Muscle of leg (tissue), 16 donors: ENCODE measurements at places on chromosomes 2 and 18. TPM values are rescaled to one million over a fixed set of nuclear protein-coding genes. Genes with fewer than 3 reads are reported as not detected.

- no peak overlapping the region for H3K4me3 ChIP-seq
- no peaks in the 10 kb centered on the region for H3K27me3 ChIP-seq
- H3K36me3 ChIP-seq = no peaks in the 10 kb centered on the region
- H3K27ac ChIP-seq = no peak overlapping the region
- DNase-seq = peak; percentile 52
- H3K4me1 ChIP-seq = peaks cover 6% of the 10 kb centered on the region
These were observed 88.9 kb upstream of the SERPINE2 start for GRCh38 chr2:224127871-224128501.

The KCNK3 gene
- total RNA-seq = 1.1 TPM

DNA sequence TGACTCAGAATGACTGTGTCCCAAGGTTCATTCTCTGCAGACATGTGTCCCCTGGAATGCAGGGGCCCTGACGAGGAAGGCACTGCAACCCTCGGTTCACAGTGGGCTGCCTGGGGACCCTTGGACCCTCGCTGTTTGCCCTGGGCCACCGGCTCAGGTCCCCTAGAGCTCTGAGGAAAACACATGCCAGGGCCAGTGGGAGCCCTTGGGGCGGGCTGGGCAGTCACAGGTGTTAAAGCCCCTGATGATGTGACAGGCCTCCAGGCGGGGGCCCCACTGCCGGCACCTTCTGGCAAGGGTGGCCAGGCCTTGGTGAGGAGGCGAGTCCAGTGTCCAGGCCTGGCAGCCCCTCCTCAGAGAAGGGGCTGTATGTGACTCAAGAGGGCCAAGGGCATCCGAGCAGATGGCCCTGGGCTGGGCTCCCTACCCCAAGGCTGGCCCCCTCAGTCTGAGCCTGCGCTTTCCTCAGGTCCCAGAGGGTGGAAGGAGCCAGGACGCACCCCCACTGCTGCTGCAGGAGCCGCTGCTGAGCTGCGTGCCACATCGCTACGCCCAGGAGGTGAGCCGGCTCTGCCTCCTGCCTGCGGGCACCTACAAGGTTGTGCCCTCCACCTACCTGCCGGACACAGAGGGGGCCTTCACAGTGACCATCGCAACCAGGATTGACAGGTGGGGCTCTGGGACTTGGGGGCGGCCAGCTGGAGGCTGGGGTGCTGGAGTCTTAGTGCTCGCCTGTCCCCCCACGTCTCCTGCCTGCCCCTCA lies 11.1 kb downstream of the CAPN10 start:
- H3K36me3 ChIP-seq = peaks cover 61% of the 10 kb centered on the region
- no peaks in the 10 kb centered on the region for H3K27me3 ChIP-seq
- no peaks in the 10 kb centered on the region for H3K4me1 ChIP-seq
- no peak overlapping the region for H3K27ac ChIP-seq

The GPAT2 gene
- 2.4 TPM for total RNA-seq

DNA sequence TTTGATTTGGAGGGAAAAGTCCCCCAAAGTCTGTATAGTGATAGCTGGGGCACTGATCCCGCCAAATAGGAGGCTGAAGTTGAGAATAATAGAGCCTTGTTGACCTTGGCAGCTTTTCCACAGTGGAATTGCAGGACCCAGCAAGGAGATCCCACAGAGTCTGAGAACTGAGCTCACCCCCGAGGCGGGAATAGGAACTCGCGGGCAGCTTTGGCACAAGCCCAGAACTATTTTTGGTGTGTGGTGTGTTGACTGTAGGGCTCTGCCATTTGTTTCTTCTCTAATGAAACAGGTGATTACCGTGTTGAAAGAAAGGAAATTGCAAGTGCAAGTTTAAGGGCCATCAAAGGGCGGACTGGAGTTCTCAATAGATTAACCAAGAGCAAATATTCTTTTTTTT lies 34.0 kb downstream of the SH3RF3 start:
- DNase-seq = peak; percentile 79
- H3K4me3 ChIP-seq = no peak overlapping the region
- no peaks in the 10 kb centered on the region for H3K36me3 ChIP-seq
- H3K4me1 ChIP-seq = peaks cover 9% of the 10 kb centered on the region

The RNF125 gene
- 7.3 TPM for total RNA-seq

DNA sequence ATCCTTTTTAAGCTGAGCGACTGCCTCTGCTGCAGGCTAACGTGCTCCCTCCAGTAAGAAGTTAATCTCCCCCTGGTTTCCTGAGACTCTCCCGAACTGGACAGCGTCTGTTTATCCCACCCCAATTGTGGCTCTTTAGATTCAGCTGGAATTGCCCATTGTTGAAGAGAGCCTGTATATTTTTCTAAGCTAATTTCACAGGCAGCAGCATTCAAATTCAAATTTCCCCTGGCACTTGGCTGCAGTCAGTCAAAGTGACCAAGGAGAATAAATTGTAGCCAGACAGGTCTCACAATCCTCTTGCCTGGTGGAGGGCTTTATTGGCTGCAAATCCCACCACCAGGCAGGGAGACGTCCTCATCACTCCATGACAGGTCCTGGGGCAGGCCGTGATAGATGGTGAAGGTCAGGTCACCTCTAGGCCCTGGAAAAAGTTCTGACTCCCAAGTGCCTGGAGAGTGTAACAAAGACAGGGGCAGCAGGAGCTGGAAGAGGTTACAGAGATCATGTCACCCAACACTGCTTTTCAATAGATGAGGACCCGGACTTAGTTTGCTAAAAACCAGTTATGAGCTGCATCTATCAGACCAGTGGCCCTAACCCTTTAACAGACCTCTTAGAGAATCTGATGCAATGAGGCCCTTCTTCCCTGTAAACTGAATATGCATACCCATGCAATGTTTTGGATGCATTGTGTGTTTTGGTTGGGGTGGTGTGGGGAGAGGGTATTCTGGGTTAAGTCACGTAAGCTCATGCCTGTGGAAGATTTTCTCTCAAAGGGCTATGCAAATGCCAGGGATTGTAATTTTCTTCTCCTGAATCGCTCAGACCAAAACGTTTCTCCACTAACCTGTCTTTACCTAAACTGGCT lies 32.3 kb upstream of the C18orf32 start:
- no peaks in the 10 kb centered on the region for H3K27me3 ChIP-seq
- H3K27ac ChIP-seq = no peak overlapping the region
- DNase-seq = no peak
- H3K36me3 ChIP-seq = no peaks in the 10 kb centered on the region

DNA sequence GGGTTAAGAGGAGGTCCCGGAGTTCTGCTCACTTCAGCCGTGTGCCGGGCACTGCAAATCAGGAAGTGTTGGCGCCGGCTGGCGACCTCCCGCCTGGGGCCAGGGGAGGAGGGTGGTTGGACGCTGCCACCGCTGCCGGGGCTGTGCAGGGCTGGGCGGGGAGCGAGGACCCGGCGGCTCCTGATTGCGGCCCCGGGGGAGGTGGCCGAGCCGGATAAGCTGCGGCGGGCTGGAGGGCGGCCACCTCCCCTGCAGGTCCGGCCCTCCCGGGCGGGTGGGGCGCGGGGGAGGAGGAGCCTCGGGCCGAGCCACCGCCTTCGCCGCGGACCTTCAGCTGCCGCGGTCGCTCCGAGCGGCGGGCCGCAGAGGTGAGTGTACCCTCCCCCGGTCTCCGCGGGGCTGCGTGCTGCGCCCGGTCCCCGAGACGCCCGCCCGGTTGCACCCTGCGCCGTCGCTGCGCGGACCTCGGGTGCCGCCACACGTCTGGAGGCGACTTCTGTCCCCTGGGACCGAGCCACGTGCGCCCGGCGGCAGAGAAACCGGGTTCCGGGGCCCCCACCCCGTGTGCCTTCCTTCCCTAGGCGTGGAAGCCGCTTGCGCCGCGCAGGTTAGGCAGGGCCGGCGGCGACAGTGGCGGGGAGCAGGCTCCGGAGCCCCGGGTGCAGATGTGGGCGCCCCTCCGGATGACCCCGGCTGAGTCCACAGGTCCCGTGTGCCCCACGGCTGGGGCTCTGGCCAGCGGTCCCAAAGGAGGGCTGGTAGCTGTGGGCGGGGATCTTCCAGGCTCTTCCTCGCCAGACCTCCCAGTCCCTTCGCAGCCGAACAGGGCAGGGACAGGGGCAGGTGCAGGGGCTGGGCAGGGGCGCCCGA lies at the start of gene STEAP3:
STEAP3 (plus strand) TSS at position 314 of the 870 bp plus-strand sequence. CDS start 7,179 bp downstream, outside the sequence.
- H3K4me1 ChIP-seq = peaks cover 20% of the 10 kb centered on the region
- no peaks in the 10 kb centered on the region for H3K36me3 ChIP-seq
- DNase-seq = peak; percentile 74
- no peak within 1 kb of the TSS for H3K27ac ChIP-seq

DNA sequence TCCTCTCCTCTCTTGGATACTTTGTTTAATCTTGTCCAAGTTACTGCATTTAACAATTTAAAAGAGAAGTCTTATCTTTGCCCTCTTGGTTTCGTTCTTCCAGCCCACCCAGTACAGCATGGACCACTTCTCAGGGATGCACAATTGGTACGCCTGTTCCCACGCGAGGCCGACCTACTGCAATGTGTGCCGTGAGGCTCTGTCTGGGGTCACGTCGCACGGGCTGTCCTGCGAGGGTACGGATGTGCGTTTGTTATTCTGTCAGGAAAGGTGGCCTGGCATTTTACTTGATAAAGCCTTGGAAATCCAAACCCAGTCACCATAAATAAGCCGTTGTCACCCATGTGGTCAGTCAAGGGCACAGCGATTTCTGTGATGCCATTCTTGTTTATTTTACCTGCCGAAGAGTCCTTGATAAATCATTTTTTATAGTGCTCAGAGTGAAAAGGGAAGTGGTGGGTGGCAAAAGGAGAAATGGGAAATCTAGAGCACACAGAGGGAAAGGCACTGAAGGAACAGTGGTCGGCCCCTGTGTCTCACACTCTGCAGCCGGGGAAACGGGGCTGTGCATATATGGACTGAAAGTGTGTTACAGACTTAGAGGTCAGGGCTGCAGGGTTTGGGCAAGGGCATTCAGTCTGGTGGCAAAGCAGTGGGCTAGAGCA lies 80.5 kb downstream of the DGKD start:
- H3K27me3 ChIP-seq = no peaks in the 10 kb centered on the region
- H3K36me3 ChIP-seq = peaks cover 45% of the 10 kb centered on the region
- H3K4me3 ChIP-seq = no peak overlapping the region
- H3K4me1 ChIP-seq = no peaks in the 10 kb centered on the region
- H3K27ac ChIP-seq = no peak overlapping the region
